Activated effector memory CD4-positive, alpha-beta T cell treated with anti-CD3 and anti-CD28 coated beads, Interleukin-2, amount 50 U/mL, for 16 hours (primary cell): ENCODE measurements at places on chromosomes 6 and 20.

DNA sequence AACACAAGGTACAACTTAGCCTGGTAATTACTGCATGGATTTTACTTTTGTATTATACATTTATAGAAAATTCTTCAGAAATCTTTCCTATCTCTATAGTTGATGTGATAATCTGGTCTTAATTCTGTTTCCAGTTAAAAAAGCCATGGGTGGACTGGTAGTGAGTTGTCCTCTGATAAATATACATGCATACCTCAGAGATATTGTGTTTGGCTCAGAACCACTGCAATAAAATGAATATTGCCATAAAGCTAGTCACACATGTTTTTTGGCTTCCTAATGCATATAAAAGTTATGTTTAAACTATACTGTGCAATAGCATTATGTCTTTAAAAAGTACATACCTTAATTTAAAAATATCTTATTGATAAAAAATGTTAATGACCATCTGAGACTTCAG lies 708.6 kb upstream of the MARCKS start:
- no peak for DNase-seq

DNA sequence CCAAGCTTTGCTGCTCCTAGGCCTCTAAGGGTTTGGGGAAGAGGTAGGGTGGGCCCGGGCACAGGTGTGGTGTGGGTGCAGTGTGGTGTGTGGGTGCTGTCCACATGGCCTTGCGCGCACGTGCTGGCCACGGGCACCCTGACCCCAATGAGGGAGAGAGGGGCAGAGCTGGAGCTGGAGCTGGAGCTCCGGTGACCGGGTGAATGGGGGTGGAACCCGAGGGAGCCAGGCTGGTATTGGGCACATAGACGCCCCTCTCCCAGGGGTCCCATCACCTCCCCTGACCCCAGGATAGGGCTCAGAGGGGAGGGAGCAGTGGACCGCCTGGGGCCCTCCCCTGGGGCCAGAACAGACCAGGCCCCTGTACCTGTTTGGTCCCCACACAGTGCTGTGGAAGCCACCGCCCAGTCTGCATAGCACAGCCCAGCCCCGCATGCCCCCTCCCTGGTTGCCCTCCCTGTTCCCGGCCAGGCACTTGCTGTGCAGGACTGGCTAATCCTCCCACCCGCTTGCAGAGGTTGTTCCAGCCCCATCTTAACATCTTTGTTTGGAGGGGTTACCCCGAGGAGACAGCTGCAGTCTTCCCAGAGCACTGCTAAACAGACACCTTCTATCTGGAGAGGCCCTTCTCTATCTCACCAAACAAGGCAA lies 984 bp downstream of the ADAM33 start:
- DNase-seq = no peak

DNA sequence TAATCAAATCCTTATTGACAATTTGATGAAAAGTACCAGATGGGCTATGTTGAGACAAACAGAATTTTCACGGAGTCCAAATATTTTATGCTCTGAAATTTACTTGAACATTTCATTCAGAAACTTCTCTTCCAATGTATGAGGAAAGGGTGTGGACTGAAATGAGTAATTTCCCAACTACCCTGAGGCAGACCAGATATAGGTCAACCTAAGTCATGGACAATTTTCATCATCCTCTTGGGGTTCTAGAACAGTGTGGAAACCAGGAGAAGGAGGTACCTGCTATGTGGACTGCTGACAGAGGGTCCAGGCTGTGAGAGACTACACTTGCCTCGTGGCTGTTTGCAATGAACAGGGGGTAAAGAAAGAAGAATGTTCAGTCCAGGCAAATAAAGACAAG lies 323.0 kb downstream of the ESR1 start:
- no peak for DNase-seq

- no peak for DNase-seq
These were observed 493.8 kb downstream of the NKAIN2 start for GRCh38 chr6:124297507-124297906.

DNA sequence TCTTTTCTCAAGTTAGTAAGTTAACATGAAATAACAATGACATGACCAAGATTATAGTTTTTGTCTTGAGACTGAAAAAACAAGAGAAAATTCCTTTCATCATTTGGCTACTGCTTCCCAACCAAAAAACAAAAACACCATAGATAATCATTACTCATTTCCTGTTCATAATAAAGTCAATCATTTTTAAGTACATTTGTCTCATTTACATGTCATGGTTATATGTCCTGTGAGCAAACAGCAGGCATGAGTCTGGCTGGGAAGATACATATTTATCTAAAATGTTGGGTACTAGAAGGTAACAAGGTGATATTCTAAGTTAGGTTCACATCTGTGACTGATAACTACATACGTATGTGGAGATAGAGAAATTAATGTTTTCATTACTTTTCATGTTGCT lies 180.5 kb downstream of the ISM1 start:
- DNase-seq = no peak

- DNase-seq = no peak
These were observed 33.1 kb downstream of the SCAF8 start for GRCh38 chr6:154766288-154766687.

GRCh38 chr6:122187186-122187585 lies 212.3 kb upstream of the HSF2 start:
- DNase-seq = no peak

DNA sequence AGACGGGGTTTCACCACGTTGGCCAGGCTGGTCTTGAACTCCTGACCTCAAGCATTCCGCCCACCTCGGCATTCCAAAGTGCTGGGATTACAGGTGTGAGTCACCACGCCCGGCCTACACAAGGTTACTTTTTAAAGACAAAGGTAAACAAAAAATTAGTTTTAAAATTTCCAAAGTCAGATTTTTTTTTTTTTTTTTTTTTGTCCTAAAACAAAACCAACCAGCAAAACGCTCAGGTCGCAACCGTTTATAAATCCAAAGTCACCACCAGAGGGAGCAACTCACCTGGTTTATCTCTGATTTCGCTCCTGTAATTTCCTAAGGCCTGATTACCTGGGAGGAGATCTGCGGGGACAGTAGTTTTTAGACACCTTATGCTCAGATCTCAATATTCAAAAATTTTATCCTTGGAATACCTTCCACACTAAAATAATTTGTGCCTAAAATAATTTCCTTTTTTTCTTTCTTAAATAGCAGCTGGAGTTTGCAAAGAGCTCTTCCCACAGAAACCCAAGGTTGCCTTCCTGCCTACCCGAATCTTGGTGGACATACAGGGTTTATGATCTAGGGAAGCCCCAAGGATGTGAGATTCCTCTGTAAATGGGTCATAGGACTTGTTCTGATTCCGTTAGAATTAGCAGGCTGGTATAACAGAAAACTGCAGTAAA lies 19.8 kb upstream of the TREM1 start:
- peak; percentile 66 for DNase-seq

GRCh38 chr6:129645830-129646579 lies 64.0 kb downstream of the ARHGAP18 start:
- no peak for DNase-seq

DNA sequence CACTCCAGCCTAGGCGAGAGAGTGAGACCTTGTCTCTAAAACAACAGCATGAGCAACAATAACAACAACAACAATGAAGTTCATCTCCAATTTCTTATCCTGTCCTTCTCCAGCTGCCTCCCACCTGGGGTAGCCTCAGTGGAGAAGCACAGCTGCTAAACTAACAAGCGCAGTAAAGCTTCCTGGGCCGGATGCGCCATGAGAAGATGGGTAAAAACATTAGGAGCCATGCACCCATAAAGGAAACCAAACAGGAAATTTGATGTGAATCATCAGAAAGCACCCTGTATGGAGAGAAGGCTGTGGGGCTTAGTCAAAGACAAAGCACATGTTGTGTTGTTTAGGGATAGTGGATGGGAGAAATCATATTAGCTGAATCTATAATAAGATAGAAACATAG lies 61.1 kb upstream of the CCN6 start:
- DNase-seq = peak; percentile 83

GRCh38 chr20:23159947-23160318 lies 73.8 kb upstream of the CD93 start:
- no peak for DNase-seq

- DNase-seq = no peak
These were observed 31.1 kb downstream of the BRPF3 start for GRCh38 chr6:36227379-36228228.

GRCh38 chr6:15423286-15423993 lies 177.6 kb downstream of the JARID2 start:
- no peak for DNase-seq

- DNase-seq = no peak
These were observed 220.2 kb downstream of the ATXN1 start for GRCh38 chr6:16540804-16541752.

GRCh38 chr6:8939615-8940014 lies 504.3 kb upstream of the SLC35B3 start:
- no peak for DNase-seq

DNA sequence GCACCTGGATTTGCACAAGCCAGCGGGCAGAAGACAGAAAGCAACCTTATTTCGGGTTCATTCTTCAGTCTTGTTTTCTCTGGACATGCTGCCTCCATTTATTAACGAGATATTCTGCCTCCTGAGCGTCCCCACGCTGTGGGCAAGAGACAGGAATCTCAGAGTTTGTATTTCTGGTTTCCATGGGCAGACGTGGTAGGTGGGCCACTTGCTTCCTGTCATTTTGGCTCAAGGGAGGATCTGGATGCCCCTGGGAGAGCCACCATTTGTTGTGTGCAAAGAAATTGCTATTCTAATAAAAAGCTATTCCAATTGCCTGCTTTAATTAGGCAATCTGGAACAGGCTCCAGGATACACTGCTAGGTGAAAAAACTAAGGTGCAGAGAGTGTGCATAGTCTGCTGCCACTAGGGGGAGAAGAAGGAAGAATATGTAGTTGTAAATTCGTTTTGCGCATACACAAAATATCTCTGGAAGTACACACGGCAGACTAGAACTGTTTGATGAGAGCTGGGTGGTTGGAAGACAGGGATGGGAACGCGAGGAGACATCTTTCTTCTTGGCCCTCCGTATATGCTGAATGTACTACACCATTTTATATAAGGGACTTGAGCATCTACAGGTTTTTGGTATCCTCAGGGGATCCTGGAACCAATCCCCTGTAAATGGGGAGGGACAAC lies 30.1 kb upstream of the SLC16A10 start:
- no peak for DNase-seq

DNA sequence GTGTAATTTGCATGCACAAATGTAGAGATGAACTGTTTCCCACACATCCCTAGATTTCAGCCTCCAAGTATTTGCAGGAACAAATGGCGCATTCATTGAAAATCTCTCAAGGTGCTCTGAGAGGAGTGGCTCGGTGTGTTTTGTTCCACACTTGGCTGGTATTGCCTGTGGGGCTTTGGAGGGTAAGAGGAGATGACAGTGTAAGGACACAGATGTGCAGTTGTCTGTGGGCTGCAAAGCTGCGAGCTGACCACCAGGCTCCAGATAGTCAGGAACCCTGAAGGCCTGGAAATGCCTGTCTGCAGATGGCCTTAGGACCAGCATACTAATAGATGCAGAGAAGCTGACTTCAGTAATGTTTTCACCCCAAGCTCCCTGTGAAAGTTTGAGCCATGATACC lies 57.7 kb upstream of the PBOV1 start:
- no peak for DNase-seq

DNA sequence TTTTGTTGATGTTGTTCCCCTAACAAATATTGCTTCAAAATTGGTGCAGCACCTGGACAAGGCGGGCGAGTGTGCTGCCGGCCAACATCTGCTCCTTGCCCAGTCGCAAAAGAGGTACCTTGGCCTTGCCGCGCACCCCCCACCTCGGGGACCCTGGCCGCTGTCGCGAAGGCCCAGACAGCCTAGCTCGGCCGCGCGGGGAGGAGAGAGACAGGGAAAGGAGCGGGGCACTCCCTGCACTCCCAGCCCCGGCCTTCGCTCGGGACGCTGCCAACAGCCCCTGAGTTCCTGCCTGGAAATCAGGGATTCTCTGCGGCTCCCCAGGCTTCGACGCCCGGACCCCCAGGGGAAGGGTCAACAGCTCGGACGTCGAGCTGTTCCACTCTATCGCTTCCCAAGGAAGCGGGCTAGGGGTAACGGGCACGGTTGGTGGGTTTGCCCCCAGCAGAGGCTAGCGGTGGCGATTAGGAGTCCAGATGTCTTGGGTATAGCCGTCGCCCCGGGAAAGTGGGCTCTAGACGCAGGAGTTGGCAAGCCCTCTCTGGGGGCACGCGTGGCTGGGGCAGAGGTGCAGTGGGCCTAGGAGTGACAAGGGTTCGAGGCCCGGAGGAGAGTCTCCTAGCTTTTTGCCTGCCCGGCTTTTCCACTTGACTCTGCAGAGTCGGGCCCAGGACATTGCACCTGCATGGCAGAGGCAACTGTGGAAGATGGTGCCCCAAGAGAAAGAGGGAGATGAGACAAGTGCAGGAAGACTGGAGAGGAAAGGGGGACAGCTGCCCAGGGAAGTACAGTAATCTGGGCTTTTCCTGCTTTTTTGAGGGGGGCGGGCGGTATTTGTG lies 8.2 kb downstream of the POU3F2 start:
- DNase-seq = no peak
